Stimulated activated CD8-positive, alpha-beta memory T cell treated with anti-CD3 and anti-CD28 coated beads, Interleukin-2, amount 100 ng/mL, for 1 hour (primary cell): ENCODE measurements at places on chromosomes 2 and 18.

DNA sequence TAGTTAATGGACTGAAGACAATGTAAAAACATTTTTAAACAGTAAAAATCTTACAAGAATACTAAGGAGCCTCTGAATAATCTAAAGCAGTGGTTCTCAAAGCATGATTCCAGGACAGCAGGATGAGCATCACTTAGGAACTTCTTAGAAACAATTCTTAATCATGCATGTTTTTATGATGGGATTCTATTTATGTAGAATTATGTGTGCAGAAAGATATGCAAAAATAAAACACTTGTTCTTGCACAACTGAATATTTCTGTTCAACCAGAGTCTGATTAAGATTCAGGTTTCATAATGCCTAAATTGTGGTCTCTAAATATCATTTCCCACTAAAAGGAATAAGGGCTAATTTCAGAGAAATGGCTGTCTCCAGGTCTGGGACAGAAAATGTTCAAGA, 69.2 kb upstream of the MTIF2 start:
- DNase-seq: no peak

GRCh38 chr2:48398285-48399002, 131.5 kb upstream of the STON1 start:
- no peak for DNase-seq

DNA sequence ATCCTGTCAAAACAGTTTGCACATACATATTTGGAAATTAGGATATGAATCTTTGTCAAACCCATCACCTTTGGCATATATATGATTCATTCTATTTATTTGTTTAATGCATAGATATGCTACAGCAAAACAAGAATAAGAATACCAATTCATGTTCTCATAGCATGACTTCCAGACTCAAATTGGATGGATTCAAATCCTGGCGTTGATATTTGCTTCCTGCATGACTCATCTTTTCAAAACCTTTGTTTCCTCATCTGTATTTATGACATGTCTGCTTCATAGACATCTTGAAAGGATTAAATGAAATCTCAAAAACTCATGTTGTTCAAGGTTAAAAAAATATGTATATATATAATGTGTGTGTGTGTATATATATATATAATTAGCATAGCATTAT, 261.3 kb downstream of the MBD5 start:
- DNase-seq: no peak

- DNase-seq: no peak
Measured at GRCh38 chr18:55763298-55763697, 175.3 kb upstream of the TCF4 start.

DNA sequence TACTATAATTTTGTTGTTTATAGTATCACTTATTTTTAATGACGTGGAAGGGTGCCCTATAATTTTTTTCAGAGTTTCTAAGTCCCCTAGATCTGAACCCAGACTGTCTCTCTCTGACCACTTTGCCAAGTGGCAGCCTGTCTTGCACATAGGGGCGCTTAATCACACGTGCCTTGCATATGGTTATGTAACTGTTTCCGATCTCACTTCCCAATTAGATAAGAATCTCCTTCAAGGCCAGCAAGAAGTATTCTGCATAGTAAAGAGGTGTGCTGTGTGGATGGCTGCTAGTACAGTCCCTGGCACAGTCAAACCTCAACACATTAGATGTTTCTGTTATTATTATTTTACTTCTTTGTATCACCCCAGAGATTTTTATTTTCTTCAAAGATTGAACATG, 197.8 kb upstream of the SIX2 start:
- no peak for DNase-seq

DNA sequence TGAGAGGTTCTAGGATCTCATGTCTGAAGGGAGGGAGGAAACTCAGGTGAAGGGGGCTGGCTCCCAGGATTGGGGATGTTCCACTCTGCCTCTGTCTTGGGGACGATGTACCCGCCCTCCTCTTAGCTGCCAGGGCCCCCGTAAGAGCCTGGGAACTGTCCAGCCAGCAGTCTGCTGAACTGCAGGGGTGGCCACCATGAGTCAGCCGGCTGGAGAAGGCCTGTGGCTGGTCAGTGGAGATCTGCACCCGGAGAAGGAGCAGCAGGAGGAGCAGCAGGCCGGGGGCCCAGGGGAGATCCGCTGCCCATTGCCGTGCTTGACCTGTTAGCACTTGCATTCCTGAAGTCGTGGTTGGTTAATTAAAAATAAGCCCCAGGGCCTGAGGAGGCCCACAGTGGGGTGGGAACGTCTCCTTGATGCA, 180.3 kb downstream of the TFCP2L1 start:
- no peak for DNase-seq

- DNase-seq: no peak
Measured at GRCh38 chr2:77954931-77955330, 432.8 kb upstream of the LRRTM4 start.

DNA sequence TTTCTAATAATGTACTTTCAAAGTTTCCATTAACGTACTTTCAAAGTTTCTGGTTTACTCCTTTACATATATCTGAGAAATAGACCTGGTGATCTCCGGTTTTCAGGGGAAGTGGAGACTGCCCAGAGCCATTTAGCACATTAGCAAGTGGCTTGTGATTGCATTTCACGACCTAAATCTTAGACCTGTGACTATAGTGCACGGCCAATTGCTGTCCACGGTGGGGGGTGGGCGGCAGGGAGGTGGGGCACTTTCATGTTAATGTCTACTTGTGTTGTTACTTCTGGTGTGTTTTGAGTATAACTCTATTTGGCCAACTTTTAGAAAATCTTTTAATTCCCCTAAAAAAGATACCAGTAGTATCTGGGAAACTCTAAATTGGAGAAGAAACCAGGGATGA, 11.3 kb downstream of the GATA6 start:
- DNase-seq: no peak

DNA sequence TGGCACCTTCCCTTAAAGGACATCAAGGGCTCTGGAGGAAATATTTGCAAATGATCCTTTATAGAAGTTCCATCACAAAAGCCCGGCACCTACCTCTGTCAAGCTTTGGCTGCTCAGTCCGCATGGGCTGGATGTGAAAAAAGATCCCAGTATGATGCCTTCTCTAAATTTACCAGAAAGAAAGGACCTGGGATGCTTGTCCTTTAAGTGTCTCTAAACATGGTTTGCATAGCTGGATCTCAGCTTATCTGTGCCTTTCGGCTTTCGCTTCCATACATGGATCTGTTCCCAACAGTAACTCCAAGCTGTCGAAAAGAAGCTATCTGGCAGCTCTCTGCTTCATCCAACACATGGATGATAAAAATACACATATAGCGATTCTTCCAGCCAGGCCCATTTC, 60.4 kb upstream of the SLC8A1 start:
- no peak for DNase-seq

GRCh38 chr2:111100087-111100764, 20.5 kb upstream of the BCL2L11 start:
- DNase-seq: no peak

DNA sequence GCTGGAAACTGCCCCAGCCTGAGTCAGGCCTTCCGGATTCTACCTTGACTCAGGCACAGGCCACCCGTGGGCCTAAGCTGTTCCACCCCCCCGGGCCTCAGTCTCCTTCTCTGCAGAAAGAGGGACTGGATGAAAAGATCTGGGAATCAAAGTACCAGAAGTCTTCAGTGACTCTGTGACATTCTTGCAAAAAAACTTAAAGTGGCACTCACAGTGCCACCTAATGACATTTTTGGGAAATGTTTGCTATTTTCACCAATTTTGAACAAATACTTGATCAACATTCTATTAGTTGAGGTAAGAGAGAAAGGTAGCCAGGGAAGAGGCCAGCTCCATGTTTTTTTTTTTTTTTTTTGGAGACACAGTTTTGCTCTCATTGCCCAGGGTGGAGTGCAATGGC, 48.3 kb upstream of the ACAA2 start:
- no peak for DNase-seq

- DNase-seq: no peak
Measured at GRCh38 chr2:28049416-28049815, 158.9 kb downstream of the BABAM2 start.

DNA sequence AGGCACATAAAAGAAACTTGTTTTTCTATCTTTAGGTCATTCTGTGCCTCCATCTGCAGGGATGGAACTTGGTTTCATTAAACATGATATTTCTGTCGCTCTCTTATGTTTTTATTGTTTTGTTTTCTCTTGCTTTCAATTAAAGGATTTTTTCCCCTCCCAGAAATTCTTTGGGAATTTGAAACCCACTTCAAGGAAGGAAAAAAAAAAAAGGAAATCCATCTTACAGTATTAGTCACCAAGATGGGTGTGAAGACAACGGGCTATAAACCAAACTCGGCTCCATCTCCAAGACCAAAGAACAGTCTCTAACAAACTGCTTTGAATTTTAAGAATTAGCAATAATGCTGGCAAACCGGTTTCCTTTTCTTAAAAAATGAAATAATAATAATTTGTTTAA, 244.1 kb downstream of the BCL11A start:
- DNase-seq: no peak

DNA sequence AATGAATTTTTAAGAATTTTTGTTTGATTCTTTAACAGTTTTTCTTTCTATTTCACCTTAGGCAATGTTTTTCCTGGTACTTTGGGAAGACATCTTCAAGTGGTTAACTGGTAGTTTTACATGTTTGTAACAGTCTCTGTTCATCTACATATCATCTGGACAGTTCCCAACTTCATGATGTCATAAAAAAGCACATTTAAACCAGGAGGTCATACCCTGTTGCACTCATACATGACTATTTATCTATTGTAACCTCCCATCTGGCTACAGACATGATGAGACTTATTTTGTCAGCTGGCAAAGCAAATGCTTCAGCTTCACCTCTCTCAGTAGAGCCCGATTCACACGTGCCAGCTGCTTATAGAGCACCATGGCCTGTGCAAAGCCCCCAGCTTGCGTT, 99.8 kb upstream of the YPEL5 start:
- no peak for DNase-seq

DNA sequence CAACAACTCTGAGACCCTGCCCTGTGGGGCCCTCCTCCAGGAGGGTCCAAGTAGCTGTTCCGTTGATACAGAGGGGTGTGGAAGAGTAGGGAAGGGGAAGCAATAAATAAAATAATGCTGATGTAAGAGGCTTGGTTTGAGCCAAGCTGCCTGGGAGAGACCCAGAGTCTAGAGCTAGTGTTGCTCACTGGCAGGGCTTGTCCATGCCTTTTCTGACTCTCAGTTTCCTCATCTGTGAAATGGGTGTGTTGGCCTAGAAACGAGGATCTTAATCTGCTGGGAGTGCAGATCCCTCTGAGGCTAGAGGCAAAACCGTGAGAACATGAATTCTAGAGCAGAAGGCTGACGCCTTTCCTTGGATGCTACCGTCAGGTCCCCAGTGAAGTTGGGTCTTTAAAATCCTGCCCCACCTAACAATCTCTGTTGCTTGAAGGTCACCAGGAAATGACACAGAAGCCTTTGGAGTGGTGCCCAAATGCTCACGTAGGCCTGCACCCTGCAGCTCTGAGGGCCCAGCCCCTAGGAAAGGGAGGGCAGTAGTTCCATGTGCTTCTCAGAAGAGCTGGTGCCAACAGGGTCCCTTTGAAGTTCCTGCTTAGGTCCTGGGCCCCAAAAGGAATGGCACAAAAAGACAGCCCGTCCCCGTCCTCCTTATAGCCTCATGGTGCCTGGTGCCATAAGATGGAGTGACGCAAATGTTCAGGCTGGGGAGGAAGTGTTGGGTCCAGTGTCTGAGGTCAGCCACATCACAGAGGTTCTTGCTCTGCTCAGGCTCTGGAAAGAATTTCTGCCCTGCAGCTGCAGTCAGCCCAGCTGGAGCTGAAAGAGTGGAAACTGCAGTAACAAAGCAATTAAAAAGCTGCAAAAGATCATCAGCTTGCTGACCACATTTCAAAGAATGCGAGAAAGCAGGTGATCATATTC, 73.2 kb upstream of the SMAD2 start:
- DNase-seq: no peak

- no peak for DNase-seq
Measured at GRCh38 chr2:164302786-164303185, 318.5 kb downstream of the GRB14 start.

GRCh38 chr2:12858786-12859185, 142.1 kb downstream of the TRIB2 start:
- no peak for DNase-seq

- DNase-seq: no peak
Measured at GRCh38 chr18:54388203-54389142, 30.8 kb downstream of the C18orf54 start.

GRCh38 chr18:39205565-39206195, 1640.1 kb upstream of the CELF4 start:
- no peak for DNase-seq
